ENCODE measurements at places on chromosomes 7 and 10.

DNA sequence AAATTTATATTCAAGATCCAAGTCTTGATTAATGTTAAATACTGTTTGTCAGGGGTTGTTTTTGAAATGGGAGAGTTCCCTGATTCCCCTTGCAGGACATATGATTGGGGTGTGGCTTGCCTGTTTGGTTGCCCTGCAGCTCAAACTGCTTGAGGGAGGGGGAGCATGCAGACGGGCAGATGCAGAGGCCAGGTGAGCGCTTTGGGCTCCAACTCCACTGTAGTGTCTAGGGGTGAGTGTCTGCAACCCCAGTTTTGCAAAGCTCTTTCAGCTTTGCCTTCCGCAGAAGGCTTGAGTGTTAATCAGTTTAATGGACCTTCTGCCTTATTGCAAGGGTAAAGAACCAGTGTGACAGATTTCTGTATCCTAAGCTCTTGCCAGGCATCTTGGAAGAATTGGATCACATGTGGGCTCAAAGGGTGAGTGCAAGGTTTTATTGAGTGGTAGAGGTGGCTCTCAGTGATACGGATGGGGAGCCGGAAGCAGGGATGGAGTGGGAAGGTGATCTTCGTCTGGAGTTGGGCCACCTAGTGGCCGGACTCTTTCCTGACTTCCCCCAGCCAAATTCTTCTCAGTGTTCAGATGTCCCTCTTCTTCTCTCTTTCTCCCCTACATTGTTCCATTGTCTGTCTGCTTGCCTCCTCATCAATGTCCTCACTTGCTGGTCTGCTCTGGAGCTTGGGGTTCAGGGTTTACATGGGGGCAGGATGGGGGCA is 479.7 kb downstream of the ATRNL1 start:
- DNase-seq = no peak

- no peak for DNase-seq
These were observed 139.3 kb downstream of the FRMD4A start for GRCh38 chr10:14191407-14191806.

DNA sequence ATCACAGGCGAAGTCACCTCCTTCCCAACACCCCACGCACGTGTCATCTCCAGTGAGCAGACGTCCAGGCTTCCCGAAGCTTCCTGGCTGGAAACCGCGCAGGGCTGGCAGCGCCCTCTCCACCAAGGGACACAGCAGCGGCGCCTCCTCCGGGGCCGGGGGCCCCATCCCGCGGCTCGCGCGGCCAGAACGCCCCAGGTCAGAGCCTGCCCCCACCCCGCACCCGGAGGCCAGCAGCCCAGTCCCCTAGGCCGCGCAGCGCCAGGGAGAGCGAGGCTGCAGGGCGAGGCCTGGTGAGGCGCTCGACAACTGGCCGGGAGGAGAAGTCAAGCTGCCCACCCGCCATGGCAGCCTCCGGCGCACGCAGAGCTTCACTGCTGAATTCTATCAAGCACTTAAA is 247.0 kb downstream of the SEMA3D start:
- DNase-seq = no peak

GRCh38 chr10:124886195-124886594 is 55.7 kb upstream of the ZRANB1 start:
- no peak for DNase-seq

- no peak for DNase-seq
These were observed 12.6 kb downstream of the CCDC172 start for GRCh38 chr10:116336866-116337265.

- no peak for DNase-seq
These were observed 6.8 kb upstream of the NODAL start for GRCh38 chr10:70448236-70448635.

DNA sequence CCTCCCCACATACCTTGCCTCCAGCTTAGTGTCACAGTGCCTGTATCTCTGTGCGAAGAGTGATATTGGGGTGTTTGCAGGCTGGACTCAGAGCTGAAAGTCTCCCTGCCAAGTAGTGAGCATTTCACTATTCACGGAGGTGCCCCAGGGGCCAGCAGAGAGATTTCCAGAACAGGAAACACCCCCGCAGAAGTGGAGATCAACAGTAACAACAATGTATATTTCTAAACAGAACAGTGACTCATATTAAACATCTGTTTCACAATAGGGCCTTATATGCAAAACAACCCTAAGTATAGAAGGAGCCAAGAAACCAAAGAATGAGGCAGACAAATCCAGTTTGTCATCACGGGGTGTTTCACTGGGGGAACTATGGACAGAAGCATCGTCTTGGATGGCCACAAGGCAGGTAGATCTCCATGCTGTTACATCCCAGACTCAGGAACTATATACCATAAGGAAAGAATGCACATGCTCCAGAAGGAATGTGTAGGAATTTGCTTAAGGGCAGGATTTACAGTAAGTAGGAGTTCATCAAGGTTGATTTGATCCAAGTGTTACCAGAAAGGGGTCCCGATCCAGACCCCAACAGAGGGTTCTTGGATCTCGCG is 29.3 kb upstream of the CCL24 start:
- DNase-seq = no peak

- DNase-seq = no peak
These were observed 107.6 kb upstream of the ZNF92 start for GRCh38 chr7:65265933-65266519.

DNA sequence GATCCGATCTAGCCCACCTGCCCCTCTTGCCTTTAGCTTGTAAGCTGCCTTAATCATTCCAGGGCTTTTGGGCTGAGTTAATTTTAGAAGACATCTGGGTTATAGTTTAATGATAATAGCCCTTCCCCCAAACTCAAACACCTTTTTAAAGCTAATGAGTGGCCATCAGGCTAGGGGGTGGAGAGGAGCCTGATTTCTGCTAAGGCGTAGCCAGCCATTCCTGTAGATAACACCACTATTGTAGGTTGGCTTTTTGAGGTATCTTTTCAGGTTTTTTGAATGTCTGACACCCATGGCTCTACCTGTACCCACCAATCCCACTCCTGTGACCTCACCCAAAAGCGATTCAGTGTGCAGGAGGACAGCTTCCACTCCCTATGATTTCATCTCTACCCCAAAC is 7.6 kb upstream of the SYPL1 start:
- no peak for DNase-seq

DNA sequence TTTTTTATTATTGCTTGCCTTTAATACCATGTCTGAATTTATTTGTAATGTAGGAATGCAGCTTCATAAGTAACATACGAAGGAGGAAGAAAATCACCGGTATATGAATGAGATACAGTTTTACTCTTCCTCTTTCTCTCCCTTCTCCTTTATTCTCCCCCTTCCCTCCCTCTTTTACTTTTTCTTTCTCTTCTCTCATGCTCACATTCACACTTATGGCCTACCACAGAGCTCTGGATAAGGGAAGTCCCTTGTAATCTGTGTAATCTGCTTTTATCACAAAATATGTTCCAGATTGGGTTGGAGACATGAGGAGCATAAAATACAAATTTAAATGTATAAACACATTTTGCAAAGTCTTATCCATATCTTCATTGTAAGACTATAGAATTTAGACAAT is 59.4 kb downstream of the MDFIC start:
- DNase-seq = no peak

DNA sequence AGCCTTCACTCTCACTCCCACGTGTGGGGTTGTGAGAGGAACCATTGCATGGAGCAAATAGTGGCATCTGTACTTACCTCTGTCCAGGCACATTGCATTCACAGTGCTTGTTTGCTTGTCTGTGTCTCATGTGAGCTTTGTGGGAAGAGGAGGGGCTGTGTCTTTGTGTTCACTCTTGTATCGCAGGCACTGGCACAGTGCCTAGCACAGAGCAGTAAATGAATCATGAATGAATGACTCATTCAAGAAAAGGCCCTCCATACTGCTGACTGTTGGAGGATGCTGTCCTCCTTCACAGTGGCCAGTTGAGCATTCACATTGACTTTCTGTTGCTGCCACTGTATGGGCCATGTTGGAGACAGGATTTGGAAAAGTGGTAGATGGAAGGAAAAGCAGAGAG is 125.3 kb downstream of the SORCS3 start:
- no peak for DNase-seq
